ENCODE measurements at places on chromosomes 7 and 10.

DNA sequence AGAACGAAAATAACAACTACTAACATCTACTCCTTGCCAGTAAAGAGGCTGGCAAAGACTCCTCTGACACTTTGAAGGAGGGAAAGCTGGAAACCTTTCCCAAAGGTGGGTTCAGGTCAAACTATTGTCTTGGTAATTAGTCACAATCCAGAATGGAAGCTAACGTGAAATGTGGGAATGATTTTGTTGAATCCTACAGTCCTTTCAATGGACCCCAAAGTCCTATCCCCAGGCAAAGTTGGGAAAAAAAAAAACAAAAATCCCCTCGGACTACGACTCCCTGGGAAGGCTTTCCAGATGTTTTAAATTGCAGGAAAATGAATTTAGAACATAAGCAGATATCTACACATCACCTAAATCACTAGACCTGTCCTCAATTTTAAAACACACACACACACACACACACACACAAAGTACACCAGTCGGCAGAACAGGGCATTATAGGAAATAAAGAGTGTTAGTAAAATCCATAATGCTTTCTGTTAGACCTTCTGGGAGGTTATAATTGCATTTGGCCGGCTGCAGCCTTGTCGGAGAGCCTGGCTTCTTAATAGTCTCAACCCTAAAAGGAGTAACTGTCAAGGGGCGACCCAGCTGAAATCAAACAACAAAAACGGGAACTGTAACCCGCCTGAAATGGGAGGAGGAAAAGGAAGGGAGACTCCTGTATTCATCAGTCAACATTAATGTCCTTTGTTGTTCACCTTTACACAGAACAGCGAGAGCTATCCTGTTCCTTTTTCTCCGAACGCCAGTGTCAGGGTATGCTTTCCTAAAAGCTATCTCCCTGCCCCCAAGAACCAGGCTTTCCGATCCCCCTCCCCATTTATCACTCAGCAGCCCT, 1.5 kb downstream of the DOCK4 start:
- no peak for DNase-seq

DNA sequence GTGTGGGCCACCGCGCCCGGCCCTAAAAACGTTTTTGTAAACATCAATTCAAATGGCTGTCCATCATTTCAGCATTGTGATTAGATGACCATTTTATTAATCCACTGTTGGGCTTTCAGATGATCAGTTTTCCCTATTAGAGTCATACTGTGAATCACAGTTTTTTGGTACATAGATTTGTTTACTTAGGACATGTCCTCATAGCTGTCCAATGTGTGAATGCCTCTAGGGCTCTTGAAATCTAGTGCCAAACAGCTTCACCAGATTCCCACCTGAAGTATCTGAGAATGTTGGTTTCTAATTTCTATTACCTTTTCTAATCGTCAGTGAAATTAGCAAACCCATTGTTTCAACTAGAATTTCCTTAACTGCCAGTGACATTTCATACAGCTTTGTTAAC, 66.8 kb downstream of the UPF2 start:
- no peak for DNase-seq

- DNase-seq, result no peak
Measured at GRCh38 chr10:61918989-61919388, 17.5 kb downstream of the ARID5B start.

GRCh38 chr7:11923376-11923930, 91.5 kb upstream of the THSD7A start:
- DNase-seq, result no peak

DNA sequence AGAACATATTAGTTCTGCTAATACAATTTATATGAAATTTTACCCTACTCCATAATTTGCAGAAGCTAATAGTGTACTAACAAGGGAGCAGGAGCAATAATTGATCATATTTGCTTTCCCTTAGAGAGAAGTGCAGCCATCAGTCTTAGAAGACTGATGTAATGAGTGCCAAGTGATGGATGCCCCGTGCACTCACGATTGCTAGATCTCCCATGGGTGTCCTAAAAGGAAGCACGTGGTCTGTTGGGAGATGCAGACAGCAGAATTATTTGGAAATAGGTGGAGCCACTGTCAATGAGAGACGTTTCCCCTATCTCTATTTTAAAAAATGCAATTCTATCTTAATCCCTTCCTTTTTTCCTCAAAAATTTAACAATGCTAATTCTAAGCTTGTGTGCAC, 772.2 kb upstream of the C7orf33 start:
- DNase-seq, result no peak

DNA sequence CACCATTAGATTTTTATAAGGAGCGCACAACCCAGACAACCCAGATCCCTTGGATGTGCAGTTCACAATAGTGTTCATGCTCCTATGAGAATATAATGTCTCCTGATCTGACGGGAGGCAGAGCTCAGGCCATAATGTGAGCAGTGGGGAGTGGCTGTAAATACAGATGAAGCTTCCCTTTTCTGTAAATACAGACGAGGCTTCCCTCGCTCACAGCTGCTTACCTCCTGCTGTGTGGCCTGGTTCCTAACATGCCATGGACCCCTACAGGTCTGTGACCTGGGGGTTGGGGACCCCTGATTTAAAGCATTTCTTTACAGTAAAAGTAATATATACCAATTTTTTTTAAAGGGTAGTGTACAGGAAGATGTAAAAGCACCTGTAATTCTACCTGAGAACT, 33.2 kb downstream of the HELLS start:
- DNase-seq, result no peak

GRCh38 chr7:1847260-1848001, 177.4 kb downstream of the ELFN1 start:
- DNase-seq, result no peak

GRCh38 chr7:3065724-3066143, 22.1 kb upstream of the CARD11 start:
- peak; percentile 34 for DNase-seq

GRCh38 chr10:95964756-95965155, 57.0 kb downstream of the CC2D2B start:
- no peak for DNase-seq

DNA sequence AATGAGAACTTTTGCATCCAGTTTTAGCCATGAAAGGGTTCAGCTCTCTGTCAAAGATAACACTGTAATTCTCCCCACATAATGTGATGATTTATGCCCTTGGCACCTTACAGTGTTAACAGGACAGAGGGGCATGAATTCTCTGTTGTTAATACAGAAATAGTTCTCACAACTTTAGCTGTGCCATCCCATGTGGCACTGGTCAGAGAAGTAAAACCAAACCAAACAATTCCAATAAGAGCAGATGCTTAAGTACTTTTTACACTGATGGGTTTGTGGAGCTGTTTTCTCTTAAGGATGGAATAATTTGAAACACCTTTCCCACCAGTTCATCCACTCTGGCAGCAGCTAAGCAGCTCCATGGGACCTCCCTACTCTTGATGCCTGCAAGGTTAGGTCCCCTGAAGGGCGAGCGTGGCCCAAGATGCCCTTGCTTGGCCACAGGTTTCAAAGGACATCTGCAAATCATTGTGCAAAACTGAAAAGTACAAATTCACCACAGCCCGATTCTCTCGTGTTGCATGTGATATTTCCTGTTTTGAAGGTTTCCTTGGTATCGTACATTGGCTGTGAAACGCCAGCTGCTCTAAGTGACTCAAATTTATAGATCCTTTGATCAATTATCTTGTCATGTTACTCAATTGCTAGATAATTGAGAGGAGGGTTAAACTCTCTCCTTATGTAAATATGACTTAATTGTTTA, 82.5 kb upstream of the CREB5 start:
- no peak for DNase-seq

DNA sequence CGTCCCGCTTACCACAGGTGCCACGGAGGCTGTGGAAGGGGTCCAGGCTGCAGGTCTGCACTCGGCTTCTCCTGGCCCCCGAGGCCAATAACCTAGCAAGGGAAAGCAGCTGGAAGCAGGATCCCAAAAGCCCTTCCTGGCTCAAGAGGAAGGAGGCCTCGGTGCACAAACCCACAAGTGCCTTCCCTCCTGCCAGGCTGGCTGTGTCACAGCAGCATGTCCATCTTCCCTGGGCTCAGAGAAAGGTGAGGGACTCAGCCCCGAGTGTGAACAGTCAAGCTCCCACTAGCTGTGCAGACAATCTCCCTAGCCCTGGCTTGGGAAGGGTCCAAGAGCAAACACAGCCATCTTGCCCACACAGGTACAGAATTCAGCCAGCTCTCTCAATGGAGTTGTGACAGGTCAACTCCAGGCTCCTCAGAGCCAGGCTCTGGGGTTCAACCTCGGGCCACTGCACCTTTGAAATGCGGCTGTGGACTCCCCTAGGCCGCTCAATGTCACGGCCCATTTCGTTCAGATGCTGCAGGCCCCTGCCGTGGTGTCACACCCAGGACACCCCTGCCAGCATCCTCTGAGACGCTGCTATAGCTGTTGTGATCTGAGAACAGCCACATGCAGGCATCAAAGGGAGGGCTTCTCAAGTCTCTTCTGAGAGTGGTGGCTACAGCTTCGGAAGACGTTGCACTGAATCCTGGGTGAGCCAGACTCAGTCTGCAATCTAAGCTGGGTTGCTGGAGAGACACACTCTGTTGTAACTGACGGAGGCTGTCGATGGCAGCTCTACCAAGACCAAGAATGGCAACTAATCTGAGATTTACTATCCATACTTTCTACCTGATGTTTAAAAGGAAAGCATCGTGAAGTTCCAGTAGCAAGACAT, 137.9 kb downstream of the DIP2C start:
- no peak for DNase-seq

GRCh38 chr7:141697211-141697871, 4.6 kb downstream of the DENND11 start:
- no peak for DNase-seq

GRCh38 chr10:86848747-86849146, 92.3 kb downstream of the BMPR1A start:
- no peak for DNase-seq

- no peak for DNase-seq
Measured at GRCh38 chr10:78960316-78960800, 108.4 kb upstream of the ZMIZ1 start.

DNA sequence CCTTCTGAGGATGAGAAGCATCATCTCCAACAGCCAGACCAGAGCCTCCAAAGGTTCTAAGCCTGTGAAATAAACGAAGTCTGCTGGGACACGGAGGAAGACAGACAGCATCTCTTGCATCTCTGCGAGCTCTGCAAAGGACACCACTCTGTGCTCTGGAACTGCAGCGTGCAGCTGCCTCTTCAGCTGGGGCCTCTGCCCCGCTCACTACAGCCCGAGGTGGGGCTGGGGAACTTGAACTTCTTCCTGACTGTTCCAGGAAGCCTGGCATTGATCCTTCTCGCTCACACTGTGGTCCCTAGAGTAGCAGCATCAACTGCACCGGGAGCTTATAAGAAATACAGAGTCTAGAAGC, 163.3 kb downstream of the USP6NL start:
- DNase-seq, result no peak

- no peak for DNase-seq
Measured at GRCh38 chr7:111232249-111233084, 141.5 kb downstream of the LRRN3 start.

DNA sequence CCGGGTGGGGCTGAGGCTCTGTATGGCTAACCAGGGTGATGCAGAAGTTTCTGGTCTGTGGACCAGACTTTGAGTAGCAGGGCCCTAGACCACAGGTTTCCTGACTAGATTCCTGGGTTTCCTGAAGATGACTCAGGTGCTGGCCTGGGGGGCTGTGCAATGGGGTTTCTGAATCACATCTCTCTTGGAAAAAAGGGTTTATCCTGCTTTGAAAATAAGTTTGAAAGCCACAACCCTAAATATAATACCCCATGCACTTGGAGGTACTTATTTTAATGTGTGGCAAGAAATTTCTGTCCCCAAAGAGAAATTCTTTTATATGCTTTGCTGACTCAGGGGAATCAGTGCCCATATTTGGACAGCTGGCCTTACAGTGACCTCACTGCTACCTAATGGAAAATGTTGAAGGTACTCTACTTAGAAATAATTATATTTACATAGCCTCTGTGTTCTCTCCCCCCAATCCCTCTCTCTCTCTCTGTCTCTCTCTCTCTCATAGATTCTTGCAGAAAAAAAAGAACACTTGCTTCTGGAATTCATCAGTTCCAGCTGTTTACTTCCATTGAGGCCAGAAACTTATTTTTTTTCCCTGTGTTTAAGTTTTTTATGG, 184.4 kb upstream of the LYZL2 start:
- no peak for DNase-seq

- no peak for DNase-seq
Measured at GRCh38 chr7:42832667-42833066, 79.2 kb downstream of the C7orf25 start.

- no peak for DNase-seq
Measured at GRCh38 chr7:112213735-112214134, 7.2 kb downstream of the ZNF277 start.

- DNase-seq, result no peak
Measured at GRCh38 chr10:121002586-121003205, 151.5 kb downstream of the WDR11 start.

DNA sequence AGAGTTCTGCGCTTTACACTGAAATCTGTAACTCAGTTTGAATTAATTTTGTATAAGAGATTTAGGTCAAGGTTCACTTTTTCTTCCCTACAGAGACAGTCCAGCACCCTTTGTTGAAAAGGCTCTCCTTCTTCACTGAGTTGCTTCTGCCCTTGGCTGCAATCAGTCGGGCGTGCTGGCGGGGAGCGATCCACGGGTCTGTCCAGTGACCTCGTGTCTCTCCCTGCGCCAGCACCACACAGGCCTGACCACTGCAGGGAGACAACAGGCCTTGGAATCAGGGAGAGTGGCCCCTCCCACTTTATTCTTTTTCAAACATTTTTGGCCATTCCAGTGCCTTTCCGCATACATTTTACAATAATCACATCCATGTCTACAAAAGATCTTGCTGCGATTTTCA, 66.9 kb downstream of the AMZ1 start:
- no peak for DNase-seq

DNA sequence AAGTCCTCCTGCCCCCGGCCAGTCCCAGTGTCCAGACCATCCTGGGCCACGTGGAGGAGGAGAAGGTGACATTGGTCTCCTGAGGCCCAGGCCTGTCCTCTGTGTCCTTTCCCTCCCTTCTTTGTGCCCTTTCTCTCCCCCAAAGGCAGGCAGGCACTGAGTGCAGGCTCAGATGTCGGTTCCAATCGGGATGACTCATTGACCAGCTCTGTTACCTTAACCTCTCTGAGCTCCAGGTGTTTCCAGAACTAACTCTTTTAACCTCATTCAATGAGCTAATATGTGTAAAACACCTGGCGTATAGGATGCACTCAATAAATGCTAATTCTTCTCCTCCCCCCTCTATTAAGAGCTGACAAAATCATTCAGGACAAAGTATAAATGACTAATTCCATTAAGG, 25.7 kb downstream of the MACROH2A2 start:
- no peak for DNase-seq

GRCh38 chr10:61125560-61126170, 181.7 kb upstream of the RHOBTB1 start:
- no peak for DNase-seq

DNA sequence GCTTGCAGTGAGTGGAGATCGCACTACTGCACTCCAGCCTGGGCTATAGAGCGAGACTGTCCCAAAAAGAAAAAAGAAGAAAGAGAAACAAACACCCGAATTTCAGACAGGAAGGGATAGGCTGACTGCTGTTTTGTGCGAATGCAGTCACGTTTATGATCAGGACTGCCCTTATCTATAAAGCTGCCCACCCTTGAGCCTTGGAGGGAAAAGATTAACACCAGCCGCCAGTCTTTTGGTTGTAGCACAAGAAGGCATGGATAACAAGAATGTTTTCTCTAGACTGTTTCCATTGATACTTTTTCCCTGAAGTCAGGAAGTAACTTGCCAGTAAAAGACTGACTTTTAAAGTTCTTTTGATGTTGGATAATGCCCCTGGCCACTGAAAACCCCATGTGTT, 314.0 kb downstream of the BICC1 start:
- DNase-seq, result no peak

All from effector CD8-positive, alpha-beta T cell (primary cell).